ENCODE measurements at places on chromosomes 4 and X. TPM values are rescaled to one million over a fixed set of nuclear protein-coding genes. Genes with fewer than 3 reads are reported as not detected.

PRRG3 gene
- total RNA-seq: under 0.01 TPM

NAT8L gene
- 9.0 TPM for total RNA-seq

TKTL1 gene
- not detected for total RNA-seq

SLC6A14 gene
- total RNA-seq: 0.13 TPM

PNMA6F gene
- not detected for total RNA-seq

CSAG3 gene
- total RNA-seq: not detected

CCNQ gene
- 29.3 TPM for total RNA-seq

DNA sequence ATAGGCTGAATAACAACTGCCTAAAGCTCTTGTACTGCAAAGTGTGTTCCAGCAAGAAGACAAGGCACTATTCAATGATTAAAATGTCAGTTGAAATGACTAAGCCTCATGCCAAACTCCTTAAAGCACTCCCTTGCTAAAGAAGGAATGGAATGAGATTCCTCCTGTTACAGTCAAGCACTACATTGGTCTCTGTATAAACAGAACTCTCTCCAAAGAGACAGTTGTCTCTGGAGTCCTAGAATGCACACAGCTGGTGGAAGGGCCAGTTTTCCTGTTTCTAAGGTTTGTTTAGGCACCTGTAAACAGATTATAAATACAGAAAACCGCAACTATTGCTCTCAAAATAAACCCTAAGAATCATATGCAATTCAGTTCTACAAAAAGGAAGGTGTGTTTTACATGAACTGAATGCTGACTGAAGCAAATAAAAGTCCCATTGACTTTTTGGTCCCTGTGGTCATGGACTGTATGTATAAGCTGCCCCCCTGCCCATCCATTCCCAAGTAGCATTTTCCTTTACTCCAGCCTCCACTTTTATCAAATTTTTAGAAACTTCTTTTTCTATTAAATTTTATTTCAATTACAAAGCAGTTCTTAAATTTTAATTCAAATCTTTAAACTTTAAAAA is 47.0 kb downstream of the FAT1 start:
- DNase-seq: peak; percentile 91

DNA sequence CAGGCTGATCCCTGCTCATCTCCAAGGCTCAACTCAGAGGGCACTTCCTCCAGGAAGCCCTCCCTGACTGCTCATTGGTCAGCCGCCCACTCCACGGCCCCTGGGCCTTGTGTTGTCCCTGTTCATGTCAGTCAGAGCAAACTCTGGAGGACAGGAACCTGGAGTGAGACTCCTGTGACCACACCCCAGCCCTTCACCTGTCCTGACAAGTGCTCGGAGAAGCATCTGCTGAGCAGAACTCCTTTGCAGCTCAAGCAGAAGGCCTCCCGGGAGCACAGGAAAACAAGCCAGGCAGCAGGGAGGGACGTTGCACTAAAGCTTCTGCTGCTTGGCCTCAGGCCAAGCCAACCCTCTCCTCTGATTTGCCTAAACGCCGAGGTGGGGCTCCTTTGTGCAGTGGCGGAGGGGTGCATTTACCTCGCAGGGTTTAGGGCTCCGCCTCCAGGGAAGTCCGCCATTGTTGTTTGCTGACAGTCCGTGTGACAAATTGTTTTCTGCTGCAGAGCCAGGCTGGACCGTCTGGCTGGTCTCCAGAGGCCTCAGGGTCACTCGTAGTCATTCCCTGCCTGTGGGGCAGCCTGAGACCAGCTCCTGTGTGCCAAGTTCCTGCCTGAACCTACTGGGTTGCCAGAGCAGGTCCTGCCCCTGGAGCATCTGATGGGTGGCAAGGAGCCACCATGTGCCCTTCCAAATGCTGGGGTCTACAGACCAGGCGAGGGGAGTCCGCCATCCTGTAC is 61.8 kb downstream of the C4orf50 start:
- no peak for DNase-seq

DNA sequence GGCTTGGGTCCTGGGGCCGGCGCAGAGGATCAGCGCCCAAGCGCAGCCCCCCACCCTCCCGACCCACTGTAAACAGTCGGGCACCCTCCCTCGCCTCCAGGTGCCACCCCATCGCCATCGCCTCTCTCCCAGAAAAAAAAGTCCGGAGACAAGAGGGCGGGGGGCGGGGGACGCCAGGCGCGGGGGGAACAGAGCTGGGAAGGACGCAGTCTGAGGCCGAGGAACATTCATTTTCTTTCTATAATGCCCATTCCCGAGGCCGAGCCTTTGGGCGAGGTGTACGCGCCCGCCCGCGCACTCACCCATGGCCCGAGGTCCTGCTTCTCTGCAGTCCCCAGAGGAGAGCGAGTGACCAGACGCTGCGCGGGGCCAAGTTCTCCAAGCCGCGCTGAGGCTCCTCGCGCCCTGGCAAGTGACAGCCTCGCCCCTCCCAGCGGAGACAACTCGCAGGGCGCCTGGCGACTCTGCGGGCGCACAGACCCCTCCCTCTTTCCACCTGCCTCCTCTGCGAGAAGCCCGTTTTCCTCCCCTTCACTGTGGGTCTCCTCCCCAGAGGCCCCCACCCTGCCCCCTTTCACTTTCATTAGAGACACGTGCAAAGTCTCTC is 63.5 kb upstream of the WDR17 start:
- no peak for DNase-seq

GRCh38 chrX:39705290-39705689 is 392.5 kb downstream of the BCOR start:
- peak; percentile 41 for DNase-seq

DNA sequence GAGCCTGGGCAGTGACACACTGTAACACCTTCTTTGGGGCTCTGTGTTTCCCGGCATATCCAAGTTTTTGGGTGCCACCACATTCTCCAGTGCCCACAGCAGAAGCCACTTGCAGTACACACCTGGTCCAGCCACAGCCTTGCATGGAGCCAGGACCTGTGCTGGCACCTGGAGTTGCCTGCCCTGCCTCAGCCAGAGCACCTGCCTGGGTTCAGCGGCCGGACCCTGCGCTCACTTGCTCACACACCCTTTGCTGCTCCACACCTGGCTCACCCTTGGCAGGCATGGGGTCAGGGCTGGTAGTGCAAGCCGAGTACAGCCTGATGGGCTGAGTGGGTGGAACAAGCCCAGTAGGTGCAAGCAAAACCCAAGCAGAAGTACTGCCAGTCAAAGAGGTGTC is 1511.1 kb downstream of the TECRL start:
- no peak for DNase-seq

- DNase-seq: no peak
Observed at GRCh38 chrX:136112286-136112685, 35.0 kb upstream of the FHL1 start.

DNA sequence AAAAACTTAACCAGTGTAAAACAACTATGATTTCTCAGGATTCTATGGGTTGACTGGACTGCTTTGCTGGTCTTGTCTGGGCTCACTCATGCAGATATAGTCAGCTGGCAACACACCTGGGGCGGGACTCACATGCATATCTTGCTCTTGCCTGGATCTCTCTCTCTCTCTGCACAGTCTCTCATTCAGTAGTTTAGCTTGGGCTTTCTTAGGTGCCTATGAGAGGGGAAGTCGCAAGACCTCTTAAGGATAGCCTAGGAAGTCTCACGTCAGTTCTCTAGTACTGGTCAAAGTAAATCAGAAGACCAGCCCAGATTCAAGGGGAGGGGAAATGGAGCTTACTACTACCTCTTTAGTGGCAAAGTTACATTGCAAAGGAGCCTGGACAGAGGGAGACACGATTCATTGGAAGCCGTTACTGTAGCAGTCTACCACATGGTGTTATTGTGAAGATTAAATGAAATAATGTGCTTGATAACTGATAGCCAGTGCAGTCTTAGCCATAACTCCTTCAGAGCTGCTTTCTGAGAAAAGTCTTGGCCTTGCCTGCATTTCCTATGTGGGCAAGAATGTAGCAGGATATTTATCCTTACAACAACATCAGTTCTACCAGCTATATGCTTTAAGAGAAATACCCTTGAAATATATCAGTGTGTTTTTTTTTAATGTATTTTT is 2.1 kb downstream of the COPS4 start:
- no peak for DNase-seq

- DNase-seq: no peak
Observed at GRCh38 chrX:85516131-85516530, 136.7 kb upstream of the POF1B start.

GRCh38 chr4:88991746-88992145 is 65.2 kb downstream of the FAM13A start:
- no peak for DNase-seq

- no peak for DNase-seq
Observed at GRCh38 chr4:11183356-11183740, 245.3 kb downstream of the HS3ST1 start.

DNA sequence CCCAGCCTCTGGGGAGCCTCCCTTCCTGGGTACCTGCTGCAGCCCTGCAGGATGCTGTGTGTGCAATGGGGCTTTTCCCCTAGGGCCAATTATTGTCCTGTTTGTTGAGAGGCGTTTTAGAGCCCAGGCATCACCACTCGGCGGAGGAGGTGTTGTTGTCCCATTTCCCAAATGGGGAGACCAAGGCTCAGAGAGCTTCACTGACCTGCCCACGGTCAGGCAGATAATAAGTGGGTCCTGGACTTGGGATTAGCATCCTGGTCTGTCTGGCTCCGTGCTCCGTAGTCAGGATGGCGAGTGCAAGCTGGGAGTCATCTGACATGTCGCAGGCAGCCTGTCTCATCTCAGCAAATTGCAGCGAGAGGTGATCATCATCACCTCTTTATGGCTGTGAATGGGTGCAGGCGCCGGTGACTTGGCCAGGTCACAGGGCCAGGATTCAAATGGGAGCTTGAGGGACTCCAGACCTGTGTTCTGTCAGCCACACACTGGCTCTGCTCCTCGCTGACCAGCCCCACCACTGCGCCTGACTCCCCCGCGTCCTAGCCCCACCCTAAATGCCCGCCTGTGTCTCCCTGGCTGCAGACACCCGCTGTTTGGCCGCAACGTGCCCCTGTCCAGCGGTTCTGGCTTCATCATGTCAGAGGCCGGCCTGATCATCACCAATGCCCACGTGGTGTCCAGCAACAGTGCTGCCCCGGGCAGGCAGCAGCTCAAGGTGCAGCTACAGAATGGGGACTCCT is 16.6 kb downstream of the HTRA3 start:
- DNase-seq: no peak
